AG08396 (cell line): ENCODE measurements at places on chromosomes 2 and 18.

GRCh38 chr2:20588918-20589871 is 61.7 kb downstream of the HS1BP3 start:
- DNase-seq = no peak

- no peak for DNase-seq
Measured at GRCh38 chr2:137828624-137829023, 135.6 kb upstream of the HNMT start.

DNA sequence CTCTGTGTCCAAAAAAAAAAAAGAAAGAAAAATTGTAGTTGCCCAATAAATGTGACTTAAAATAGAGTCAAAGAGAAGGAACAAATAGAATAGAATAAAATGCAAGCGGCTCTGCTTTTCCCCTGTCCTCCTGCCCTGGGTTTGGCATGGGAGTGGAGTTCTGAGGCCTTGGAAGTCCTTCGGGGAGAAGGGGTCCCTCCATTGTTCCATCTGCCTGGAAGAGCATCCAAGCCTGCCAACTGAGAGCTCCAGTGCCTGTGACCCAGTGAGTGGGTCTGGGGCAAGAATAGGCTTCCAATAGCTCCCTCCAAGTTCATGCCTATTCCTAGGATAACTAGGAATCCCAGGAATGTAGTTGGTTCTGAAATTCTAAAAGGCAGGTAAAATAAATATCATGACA is 321.4 kb downstream of the MYCN start:
- no peak for DNase-seq

DNA sequence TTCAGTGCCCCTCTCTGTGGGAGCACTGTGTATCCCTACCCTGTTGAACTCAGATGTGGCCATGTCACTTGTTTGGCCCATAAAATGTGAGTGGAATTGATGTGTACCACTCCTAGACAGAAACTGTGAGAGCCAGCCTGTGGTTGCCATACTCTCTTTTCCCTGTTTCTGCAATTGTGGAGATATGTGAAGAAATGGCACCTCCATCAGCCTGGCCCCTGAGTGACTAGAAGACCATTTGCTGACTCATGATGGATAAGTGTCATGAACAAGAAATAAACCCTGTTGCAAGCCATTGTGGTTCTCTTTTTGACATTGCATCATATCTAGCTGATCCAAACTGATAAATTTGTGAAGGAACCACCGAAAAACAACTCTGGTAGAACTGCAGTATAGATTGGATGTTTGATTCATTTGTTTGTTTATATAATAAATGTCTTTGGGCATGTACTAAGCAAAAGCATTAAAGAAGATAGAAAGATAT is 214.5 kb upstream of the FBXO11 start:
- no peak for DNase-seq

GRCh38 chr2:88671786-88672427 is 19.6 kb upstream of the RPIA start:
- DNase-seq = peak; percentile 60

DNA sequence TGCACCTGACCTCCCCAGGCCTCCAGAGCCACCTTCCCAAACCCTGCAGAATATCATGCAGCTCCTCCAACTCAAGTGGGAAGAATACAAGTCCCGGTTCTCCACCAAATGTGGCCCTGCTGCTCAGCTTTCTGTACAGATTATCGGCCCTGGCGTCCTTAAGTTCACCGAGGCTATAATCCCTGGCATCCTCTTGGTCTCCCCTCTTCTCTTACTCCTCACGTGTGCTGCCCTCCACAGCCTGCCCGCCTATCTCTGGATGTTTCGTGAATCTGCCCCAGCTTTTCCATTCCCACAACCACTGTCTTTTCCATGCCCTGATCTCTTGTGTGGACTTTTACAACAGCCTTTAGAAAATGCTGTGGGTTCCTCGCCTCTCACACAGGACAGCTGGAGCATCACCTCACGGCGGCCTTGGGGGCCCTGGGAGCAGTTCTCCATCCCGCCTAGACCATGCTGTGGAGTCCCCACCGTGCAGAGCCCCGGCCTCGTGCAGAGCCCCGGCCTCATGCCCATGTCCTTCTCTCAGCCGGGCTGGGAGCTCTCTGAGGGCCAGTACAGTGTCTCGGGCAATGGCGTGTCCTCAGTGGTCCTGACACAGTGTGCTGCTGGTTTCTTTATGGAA is 170.3 kb upstream of the PXDN start:
- no peak for DNase-seq

GRCh38 chr2:207865210-207865609 is 95.5 kb upstream of the FZD5 start:
- no peak for DNase-seq

DNA sequence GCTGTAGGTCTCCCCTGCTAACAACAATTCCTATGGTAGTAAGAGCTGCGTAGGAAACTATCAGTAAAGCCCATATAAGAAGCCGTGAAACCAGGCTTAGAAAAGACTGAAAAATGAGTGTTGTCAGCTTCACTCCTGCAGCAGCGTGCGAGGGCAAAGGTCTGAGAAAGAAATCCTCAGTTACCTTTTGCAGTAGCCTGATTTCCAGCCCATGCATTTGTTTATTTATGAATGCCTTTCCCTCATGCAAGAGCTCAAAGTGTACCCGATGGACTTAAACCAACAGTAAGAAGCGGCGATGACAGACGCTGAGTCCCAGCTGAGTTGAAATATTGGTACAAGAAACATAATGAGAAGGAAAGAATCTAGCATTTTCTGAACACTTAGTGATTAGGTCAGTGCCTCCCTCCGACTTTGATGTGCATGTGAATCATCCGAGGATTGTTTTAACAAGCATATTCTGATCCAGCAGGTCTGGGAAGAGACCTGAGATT is 15.0 kb upstream of the POLI start:
- DNase-seq = no peak

- no peak for DNase-seq
Measured at GRCh38 chr2:9778012-9778411, 65.3 kb upstream of the TAF1B start.

DNA sequence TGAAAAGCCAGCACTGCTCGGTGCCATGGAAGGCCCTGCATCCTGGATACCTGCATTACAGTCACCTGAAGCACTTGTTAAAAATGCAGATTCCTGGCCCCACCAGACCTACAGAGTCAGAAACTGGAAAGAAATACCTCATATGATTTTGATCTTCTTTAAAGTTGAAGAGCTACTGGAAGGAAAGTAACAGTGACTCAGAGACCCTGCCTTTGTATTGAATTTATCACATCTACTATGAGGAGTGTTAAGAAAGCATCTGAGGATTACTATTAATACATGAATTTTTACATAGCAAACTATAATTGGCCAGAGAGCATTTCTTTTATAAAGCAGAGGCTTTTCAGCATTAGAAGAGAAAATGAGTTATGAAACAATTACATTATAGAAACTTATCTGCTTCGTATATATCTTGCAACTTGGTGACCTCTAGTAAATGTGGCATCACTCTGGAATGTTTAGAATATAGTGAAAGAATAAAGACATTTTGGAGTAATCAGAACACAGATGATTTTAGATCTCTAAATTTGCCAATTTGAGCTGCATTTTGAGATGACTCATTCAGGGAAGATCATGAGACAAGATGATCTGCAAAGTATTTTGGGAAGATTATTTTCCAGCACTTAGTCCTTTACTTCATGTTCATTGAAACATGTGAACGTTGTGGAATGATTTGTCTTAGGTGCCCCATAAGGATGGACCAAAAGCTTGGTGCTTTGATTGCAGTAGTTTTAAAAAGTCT is 12.2 kb downstream of the PTPRM start:
- no peak for DNase-seq

DNA sequence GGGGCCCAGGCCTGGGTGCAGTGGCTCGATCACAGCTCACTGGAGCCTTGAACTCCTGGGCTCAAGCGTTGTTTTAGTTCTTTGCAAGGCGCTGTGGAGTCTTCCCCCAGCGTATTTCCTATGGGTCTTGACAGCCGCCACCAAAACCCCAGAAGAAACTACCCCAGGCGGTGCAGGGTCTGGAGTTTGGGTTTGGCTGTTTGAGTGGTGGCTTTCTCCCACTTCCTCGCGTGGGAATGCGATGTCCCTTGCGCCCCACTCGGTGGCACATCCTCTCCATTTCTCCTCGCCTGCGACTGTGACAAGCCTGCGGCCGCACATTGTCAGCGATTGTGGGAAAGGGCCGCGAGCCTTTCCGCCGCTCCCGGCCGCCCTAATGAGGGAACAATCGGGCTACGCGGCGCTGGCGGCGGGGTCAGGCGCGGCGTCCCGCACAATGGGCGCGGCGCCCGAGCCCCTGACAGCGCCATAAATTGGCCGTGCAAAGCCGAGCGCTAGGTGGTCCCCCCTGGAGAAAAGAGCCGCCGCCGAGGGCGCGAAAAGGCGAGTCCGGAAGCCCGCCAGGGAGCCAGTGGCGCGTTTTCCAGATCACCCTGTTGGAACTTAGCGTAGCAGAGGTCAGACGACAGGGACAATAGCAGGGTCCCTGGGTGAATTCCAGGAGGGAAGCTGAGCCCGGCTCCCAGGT is 194.9 kb upstream of the POU3F3 start:
- no peak for DNase-seq

- no peak for DNase-seq
Measured at GRCh38 chr2:1814616-1815015, 70.3 kb upstream of the PXDN start.

DNA sequence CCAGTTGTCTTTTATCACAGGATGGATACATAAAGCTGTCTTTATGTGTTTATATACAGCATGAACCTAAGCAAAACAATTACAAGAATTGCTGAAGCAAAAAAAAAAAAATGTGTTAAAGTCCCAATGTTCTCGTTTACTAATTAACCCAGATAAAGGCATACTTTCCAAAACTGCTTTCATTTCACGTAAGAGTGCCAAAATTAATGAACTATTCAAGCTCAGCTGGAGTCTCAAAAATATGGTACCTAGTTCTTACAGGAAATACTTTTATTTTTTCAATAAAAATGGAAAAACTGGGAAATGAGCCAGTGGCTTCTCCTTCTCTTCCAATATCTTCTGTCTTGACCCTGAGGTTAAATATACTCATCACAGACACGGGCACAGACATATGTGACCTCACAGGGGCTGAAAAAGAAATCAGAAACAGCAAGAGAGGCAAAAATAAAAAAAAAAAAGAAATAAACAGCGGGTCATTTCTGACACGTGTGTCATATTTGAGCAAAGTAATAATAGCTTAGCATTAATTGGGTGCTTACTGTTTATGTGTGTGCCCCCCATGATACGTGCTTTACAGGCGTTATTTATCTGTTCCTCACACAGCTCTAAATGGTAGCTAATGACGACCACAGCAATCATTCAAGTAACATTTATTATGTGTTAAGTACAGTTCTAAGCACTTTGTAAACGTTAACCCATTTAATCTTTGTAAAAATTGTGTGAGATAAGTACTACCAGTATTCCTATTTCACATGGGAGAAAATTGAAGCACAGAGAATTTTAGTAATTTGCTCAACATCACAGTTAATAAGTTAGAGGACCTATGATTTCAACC is 158.0 kb upstream of the MMADHC start:
- no peak for DNase-seq

GRCh38 chr18:23391156-23391555 is 61.9 kb upstream of the RIOK3 start:
- no peak for DNase-seq

- DNase-seq = no peak
Measured at GRCh38 chr2:13193075-13193474, 476.3 kb downstream of the TRIB2 start.

DNA sequence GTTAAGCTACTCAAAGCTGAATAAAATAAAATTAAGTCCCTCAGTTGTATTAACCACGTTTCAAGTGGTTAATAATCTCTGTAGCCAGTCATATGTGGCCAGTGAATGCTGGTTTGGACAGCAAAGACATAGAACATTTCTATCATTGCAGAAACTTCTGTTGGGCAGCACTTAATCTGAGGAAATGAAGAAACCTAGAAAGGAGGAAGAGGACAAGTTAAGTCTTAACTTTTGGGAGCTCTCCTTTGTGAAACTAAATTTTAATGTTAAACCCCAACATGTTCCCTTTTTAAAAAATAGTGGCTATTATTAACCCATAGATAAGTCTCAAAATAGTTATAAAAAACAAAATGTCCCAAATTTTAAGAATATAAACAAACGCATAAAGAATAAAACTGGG is 421.3 kb downstream of the ARHGAP15 start:
- DNase-seq = no peak

- peak; percentile 78 for DNase-seq
Measured at GRCh38 chr2:26723991-26724750, 31.6 kb downstream of the KCNK3 start.

- DNase-seq = no peak
Measured at GRCh38 chr2:69390001-69390400, 3.0 kb upstream of the GFPT1 start.

GRCh38 chr2:121211251-121211650 is 73.8 kb downstream of the TFCP2L1 start:
- no peak for DNase-seq

DNA sequence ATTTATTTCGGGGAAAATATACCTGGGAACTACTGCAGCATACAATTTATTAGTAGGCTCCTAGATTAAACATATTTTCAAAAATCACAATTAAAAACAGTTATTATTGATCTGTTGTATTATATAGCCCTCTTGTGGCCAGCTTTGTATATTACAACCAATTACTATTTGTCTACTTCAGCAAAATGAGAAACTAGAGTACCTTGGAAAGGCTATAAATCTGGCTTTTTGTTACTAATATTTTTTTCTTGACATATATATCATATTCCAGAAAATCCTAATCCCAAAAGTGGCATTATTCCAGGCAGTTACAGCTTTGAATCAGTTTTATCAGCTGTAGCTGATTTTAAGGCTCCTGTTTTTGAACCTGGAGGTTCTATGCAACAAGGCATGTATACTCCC is 101.2 kb downstream of the UBR3 start:
- DNase-seq = no peak
